ENCODE measurements at places on chromosomes 12 and 14.

- DNase-seq: peak; percentile 33
Observed at GRCh38 chr14:86038387-86039042, 508.6 kb downstream of the FLRT2 start.

GRCh38 chr14:75648066-75648838 is 12.4 kb downstream of the ERG28 start:
- peak; percentile 89 for DNase-seq

DNA sequence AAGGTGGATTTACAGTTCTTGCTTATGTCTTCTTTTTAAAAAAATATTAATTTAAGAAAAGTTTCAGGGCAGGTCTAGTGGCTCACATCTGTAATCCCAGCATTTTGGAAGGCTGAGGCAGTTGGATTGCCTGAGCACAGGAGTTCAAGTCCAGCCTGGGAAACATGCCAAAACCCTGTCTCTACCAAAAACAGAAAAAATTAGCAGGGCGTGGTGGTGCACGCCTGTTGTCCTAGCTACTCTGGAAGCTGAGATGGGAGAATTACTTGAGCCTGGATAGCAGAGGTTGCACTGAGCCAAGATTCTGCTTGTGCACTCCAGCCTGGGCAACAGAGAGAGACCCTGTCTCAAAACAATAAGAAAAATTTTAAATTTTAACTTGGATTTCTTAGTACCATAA is 5.4 kb upstream of the TAS2R46 start:
- DNase-seq: peak; percentile 3

GRCh38 chr14:102508774-102509745 is 516 bp downstream of the ANKRD9 start:
- no peak for DNase-seq

- DNase-seq: no peak
Observed at GRCh38 chr14:76759589-76759988, 1.7 kb upstream of the VASH1 start.

GRCh38 chr12:14171106-14171505 is 189.7 kb upstream of the GRIN2B start:
- no peak for DNase-seq

DNA sequence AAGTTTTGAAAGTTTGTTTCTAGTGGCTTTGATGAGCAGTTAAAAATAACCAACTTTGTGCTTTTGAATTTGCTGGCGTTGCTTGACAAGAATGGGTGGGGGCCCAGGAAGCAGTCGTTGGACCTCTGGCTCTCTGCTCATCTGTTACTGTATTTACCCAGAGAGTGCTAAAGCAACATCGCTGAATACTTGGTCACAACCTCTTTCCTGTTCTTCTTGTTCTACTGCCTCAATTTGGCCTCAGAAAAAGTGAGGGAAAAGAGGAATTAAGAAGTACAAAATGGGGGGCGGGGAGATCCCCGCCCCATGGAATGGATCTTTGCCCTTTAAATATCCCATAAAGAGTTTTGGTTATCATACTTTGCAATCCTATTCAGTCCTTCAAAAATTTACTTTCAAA is 221.5 kb upstream of the G2E3 start:
- no peak for DNase-seq

- DNase-seq: no peak
Observed at GRCh38 chr12:105569886-105570285, 239.4 kb downstream of the C12orf75 start.

GRCh38 chr12:124709722-124710687 is 142.6 kb upstream of the NCOR2 start:
- no peak for DNase-seq

DNA sequence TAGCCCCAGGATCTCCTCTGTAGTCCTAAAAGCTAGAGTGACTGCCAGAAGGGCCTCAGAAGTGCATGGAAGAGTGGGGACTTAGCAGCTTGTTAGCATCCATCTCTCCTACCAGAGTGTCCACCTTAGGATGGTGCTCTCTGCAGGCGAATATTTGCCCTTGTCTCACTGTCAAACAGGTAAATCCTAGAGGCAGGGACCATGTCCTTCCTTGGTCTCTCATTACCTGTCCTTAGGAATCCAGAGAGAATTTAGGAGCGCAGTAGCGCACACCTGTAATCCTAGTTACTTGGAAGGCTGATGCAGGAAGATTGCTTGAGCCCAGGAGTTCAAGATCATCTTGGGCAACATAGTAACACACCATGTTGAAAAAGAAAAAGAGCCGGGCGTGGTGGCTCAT is 21.4 kb downstream of the AGAP2 start:
- DNase-seq: no peak

All from stromal cell of bone marrow (primary cell).